ENCODE measurements at places on chromosomes 7 and 10.

- no peak for DNase-seq
These were observed 163.2 kb downstream of the JAZF1 start for GRCh38 chr7:28017372-28017771.

DNA sequence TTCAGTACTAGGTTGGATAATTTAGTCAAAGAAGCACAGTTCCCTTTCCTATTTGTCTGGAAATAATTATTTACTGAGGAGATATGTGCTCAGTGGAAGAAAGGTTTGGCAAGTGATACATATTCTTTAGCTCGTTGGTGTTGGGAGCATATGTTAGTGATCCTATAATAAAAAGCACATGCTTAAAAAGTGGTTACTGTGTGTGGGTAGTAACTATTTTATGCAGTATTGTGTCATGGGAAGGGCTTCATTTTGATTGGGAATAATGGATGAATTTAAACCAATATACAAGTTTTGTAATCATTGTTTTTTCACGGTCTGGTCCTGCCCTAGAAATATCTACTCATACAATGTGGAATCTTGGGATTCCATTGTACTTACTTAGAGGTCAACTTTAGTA is 188.7 kb upstream of the PPP1R3A start:
- no peak for DNase-seq

DNA sequence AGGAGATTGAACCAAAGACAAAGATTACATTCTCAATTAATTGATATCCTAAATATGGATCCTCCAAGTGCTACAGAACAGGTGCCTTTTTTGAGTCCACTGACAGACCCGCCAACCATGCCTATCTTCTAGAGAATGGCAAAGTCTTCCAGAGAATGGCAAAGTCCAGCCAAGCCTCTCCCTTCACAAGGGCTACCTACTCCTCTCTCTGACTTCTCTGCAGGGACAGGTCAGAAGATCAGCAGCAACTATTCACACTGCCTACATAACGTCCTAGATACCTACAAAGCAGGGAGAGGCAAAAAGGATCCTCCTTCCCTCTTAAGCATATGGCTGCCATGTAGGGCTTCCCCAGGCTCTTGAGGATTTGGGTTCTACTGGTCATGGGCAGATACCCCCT is 12.4 kb downstream of the UBE2H start:
- DNase-seq: no peak

DNA sequence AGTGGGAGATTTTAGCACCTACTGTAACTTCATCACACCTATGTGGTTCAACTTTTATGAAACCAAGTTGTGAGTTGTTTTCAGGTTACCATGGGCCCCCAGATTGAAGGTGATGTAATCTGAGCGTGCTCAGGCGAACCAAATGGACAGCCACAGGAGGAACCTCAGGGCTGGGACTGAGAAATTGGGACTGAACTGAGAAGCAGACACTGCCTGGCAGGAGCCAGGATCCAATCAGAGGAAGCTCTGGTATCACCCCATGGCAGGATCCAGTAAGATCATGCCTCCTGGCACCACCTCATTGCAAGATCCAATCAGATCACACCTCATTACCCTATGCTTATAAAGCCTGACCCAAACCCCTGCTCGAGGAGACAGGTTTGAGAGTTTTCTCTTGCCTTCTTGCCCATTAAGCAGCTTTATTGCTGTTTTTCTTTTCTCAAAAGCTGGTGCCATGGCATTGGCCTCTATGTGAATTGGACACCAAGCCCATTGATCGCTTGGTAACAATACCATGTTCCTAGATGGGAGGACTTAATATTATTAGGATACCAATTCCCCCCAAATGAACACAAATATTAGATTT is 43.2 kb upstream of the GDF10 start:
- DNase-seq: no peak

DNA sequence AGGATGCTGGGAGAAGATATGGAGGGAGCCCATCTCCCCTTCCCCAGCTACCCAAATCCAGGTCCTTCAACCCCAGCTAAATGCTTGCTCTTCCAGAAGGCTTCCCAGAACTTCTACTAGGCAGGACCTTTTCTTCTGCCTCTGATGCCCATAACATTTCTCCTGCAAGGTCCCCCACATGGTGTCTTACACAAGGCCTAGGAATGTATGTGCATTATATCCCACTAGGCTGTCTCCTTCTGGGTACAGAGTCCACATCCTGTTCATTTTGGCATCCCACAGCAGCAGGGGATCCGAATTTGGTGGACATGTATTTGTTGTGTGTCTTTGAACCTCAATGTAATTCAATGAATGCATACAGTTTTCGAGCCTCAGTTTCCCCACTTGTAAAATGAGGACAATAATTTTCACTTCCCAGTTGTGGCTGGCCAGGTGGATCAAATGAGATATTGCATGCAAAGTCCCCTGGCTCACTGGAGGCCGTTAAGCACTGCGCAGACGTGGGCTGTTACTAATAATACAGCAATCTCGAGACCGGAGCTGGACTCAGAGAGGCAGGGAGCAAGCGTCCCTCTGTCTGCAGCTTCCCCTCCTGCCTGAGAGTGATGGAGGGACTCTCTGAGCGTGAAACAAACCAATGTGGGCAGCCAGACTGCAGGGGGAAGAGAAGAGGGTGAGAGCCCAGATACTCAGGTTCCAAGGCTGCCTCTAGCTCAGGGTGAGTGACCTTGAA is 18.6 kb upstream of the YWHAG start:
- no peak for DNase-seq

DNA sequence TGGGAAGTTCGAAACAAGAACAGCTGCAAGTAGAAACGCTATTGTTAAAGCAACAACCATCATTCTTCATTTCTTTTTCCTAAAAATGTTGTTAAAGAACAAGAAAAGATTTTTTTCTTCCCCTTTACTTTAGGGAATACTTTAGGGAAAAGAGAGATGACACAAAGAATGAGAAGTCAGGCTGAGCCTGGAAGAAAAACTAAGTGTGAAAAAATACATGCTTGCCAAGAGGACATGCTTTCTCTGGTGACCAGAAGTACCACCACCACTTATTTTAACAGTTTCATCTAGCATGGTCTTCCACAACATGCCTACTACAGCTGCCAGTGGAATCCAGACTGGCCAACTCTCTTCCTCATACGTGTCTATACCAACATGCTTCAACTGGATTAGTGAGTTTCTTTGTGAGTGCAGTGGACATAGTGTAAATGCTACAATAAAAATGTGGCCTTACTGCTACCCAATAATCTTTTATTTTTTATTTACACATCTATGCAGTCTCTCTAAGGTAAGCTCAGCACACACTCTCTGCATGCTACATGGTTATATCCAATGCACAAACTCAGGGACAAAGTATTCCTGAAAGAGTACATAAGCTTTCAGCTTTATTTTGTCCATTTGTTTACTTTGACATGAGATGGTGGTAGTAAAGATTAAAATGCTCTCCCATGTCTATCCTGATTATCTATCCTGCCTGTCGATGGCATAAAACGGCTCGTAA is 196.2 kb downstream of the TAX1BP1 start:
- DNase-seq: no peak

GRCh38 chr10:79088176-79088575 is 19.4 kb downstream of the ZMIZ1 start:
- no peak for DNase-seq

GRCh38 chr10:16995867-16996529 is 133.6 kb downstream of the CUBN start:
- DNase-seq: no peak

- DNase-seq: no peak
These were observed 271.7 kb downstream of the BICC1 start for GRCh38 chr10:58784361-58784760.

GRCh38 chr10:116536810-116537209 is 8.9 kb upstream of the PNLIP start:
- DNase-seq: no peak

DNA sequence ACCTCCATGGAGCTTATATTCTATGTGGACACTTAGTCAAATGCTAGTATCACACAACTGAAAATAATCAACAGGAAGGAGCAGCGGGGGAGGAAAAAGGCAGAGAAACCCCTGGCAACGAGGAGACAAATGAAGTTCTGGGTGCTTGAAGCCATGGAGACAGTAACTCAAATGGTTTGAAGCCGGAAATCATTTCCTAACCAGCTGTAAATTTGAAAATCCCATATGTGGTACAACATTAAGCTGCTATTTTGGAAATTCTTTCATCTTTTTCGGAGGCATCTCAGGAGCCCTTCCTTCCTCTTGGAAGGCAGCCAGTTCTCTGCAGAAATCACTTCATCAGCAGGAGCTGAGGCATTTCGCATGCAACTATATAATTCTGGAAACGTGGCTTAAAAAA is 91.4 kb downstream of the PPP1R3C start:
- DNase-seq: no peak

DNA sequence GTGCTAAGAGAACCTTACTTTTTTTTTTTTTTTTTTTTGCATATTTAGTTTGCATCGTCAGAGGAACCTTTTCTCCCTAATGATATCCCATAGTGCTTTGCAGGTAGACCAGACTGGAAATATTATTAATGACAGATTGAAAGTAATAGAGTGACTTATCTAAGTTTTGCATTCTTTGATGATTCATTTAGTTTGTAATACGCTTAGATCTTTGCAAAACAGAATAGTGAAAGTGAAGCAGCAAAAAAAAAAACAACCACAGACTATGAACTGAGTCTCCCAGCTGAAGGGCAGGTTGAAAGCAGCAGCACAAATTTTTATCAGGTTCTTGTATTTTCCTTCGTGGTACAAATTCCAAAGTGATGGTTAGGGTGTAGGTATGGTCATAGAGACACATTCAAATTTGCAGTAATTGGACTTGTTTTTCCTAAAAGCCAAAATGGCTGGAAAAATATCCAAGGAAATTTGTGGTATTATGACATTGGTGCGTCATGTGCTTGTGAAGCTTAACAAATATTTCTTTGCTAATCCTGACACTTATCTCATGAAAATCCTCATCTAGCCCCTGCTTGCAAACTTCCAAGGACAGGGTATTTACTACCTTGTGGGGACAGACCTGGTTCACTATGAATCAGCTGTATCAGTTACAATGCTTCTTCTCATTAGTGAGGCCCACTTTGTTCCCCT is 81.8 kb upstream of the CREB5 start:
- no peak for DNase-seq

GRCh38 chr7:29345590-29345989 is 151.0 kb downstream of the CHN2 start:
- no peak for DNase-seq

All from cardiac septum (tissue), 1 donor.